Activated CD8-positive, alpha-beta memory T cell treated with anti-CD3 and anti-CD28 coated beads, Interleukin-2, amount 10 ng/mL, durations not matched to agents 7 days and 5 days (primary cell): ENCODE measurements at places on chromosomes 7 and 10. TPM values are rescaled to one million over a fixed set of nuclear protein-coding genes. Genes with fewer than 3 reads are reported as not detected.

- H3K27me3 ChIP-seq, result peaks cover 21% of the 10 kb centered on the region
- no peak for DNase-seq
- H3K36me3 ChIP-seq, result no peaks in the 10 kb centered on the region
- H3K4me3 ChIP-seq, result no peak overlapping the region
- H3K4me1 ChIP-seq, result no peaks in the 10 kb centered on the region
- H3K27ac ChIP-seq, result no peak overlapping the region
Observed at GRCh38 chr10:122225330-122225729, 45.8 kb upstream of the BTBD16 start.

The CYP3A4 gene
- not detected for total RNA-seq

The UNCX gene
- total RNA-seq, result not detected

DNA sequence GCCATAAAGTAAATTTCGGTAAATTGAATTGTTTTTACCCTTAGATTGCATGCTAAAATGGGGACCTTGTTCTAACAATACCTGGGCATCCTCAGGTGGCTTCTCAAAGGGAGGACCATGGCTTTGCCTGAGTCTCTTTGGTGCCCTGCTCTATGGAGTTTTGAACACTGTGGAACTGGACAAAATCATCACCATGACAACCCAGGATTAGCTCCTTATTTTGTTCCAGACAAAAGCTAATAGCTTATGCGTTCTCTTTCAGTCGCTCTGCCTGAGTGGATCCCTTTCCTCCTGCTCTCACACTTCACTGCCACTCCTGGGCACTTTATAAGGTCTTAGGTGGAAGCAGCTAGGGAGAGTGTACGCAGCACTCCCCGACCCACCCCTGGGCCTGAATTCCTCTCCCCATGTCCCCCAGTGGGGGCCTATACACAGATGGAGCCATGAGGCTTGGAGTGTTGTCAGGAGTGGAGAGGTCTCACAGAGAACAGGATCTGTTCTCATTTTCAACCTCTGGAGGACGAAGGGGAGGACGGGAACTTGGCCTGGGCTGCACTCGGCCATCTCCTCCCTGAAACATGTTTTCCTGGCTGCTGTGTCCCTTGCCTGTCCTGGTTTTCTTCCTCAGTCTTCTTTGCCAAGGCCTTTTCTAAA is 19.0 kb downstream of the ADCYAP1R1 start:
- H3K4me1 ChIP-seq, result no peaks in the 10 kb centered on the region
- no peak overlapping the region for H3K4me3 ChIP-seq
- H3K36me3 ChIP-seq, result no peaks in the 10 kb centered on the region
- DNase-seq, result no peak
- no peak overlapping the region for H3K27ac ChIP-seq

The CYP2C8 gene
- total RNA-seq, result not detected

GRCh38 chr10:112991888-112992491 is 41.9 kb downstream of the TCF7L2 start:
- H3K27ac ChIP-seq, result no peak overlapping the region
- no peak overlapping the region for H3K4me3 ChIP-seq
- H3K27me3 ChIP-seq, result peaks cover 68% of the 10 kb centered on the region
- no peaks in the 10 kb centered on the region for H3K36me3 ChIP-seq
- no peaks in the 10 kb centered on the region for H3K4me1 ChIP-seq

DNA sequence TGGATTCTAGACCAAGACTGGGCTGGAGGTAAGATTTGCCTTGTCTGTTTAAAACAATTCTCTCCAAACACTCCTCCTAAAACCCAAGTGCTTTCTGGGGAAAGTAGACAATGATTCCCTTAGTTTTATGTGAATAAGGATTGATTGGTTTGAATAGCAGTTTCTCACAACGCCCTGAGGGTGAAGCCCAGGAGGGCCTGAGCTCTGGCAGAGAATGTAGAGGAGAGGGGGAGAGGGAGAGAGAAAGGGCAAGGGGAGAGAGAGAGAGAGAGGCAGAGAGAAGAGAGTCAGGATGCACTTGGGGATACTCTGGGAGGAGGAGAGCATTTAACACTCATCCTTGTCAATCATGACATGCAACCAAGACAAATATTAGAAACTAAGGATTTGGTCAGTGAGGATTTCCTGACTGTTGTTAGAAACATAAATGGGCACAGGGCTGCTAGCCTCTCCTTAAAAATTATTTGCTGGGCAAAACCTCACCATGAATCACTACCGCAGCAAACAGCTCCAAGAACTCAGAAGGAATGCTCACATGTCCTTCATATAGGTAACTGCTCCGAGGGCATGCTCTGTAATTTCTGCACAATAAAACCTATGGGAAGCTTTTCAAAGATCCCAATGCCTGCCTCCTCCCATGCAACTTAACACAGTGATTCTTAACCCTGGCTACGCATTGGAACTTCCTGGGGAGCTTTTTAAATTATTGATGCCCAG is 55.2 kb upstream of the RAPGEF5 start:
- peaks cover 27% of the 10 kb centered on the region for H3K27me3 ChIP-seq
- no peak for DNase-seq
- no peak overlapping the region for H3K27ac ChIP-seq
- no peaks in the 10 kb centered on the region for H3K36me3 ChIP-seq

The INPP5A gene
- 7.0 TPM for total RNA-seq
